NCI-H524 treated with DMSO at 0.1 percent for 48 hours (cell line): ENCODE measurements at places on chromosomes 13 and 19.

DNA sequence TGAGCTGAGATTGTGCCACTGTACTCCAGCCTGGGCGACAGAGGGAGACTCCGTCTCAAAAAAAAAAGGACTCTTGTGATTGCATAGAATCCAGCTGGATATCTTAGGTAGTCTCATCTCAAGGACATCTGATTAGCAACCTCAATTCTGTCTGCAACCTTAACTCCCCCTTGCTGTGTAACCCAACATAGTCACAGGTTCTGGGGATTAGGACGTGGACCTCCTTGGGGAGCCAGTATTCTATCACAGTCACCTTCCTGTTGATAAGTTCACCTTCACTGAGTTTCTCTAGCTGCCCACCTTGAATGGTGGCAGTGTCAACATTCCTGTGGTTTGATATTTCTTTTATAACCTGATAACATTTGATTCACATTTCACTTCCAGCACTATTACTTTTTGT is 27.2 kb downstream of the GPR18 start:
- no peak for DNase-seq

DNA sequence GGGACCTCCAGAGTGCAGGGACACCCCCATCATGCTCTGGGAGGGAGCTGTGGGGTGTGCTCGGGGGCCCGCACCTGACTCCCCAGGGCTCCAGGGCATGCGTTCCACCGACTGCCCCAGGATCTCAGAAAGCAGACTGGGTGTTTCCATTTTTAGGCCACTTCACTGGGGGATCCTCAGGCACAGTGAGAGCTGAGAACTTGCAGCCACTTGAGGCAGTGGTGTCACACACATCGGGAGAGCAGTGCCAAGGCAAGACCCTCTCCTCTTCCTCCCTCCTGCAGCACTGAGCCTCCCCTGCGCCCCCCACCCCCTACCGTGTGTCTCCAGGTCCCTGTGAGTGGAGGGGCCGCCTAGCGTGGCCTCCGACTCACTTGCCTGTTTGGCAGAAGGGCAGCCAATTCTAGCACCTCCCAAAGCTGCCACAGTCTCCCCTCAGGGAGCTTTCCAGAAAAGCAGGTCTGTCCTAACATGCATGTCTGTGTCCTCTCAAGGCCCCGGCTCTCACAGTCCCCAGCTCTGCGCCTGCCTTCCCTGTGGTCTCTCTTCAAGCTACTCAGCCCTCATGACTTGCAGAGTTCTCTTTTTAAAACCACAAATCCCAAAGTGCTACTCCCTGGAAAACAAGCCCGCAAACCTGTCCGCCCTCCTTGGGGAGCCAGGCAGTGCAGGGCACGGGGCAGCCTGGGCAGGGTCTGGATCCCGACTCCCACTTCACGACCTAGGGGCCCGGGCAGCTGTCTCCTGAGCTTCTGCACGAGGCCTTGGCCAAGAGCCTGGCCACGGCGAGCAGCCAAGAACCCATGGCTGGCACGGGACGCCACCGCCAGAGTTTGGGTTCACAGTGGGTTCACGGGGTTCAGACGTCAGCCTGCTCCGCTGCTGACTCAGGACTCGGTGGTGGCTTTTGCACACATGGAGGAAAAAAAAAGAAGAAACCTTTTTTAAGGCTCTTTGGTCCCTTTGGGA is 94.1 kb downstream of the STK24 start:
- no peak for DNase-seq

GRCh38 chr13:98143601-98144026 is 720 bp downstream of the FARP1 start:
- DNase-seq: no peak

DNA sequence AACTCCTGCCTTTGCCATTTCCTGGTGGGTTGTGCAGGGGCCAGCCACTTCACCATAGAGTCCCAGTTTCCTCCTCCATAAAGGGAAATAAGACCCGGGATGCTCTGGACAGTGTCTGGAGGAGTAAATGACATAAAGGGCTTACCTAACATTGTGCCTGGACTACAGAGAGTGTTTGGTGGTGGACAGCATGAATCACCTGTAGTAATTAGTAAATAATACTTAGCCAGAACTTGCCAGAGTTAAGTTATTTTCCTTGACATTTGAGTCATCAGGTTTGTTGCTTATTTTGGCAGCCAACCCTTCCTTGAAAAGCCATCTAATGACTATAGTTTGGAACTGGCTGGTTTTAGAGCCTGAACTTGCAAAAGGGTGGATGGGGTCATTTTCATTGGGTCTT is 159.2 kb downstream of the SLC7A1 start:
- no peak for DNase-seq

GRCh38 chr13:28106976-28107375 is 6.6 kb upstream of the FLT3 start:
- no peak for DNase-seq

DNA sequence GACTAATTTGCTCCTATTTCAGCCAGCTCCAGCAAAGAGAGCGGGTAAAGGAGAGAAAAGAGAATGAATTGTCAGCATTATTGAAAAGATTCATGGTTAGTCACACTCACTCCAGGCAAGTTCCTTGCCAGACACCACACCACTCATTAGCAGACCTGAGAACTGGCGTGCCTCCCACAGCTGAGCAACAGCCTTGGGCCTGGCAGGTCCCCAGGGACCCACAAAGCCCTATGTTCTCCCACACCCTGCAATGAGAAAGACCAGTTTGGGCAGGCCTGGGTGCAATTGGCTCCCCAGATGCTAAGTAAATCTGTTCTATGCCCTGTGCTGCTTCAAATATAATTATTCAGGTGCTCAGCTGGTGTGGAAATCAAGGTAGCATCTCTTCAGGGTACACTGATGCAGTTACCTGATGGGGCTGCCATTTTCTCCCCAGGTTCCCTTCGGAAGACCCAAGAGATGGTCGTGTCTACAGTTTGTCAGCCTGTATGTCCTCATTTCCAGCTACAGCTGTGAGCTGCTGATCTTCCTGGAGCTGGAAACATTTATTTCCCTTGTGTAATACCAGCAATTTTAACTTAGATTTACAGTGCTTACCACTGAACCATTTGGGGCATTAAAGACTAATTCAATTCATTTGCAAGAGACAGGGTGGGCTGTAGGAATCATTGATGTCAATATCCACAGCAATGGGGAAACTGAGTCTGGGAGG is 405.0 kb downstream of the COG6 start:
- no peak for DNase-seq

GRCh38 chr19:1261798-1262622 is 7.1 kb upstream of the CIRBP start:
- DNase-seq: no peak

- no peak for DNase-seq
Measured at GRCh38 chr13:46492946-46493345, 60.0 kb upstream of the LRCH1 start.

DNA sequence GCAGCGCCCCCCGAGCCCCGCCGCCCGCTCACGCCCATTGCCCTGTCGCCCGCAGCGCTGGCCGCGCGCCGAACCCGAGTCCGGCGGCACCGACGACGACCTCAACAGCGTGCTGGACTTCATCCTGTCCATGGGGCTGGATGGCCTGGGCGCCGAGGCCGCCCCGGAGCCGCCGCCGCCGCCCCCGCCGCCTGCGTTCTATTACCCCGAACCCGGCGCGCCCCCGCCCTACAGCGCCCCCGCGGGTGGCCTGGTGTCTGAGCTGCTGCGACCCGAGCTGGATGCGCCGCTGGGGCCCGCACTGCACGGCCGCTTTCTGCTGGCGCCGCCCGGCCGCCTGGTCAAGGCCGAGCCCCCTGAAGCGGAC is 518 bp downstream of the KLF2 start:
- DNase-seq: no peak

- DNase-seq: no peak
Measured at GRCh38 chr13:94122300-94122915, 357.1 kb downstream of the DCT start.

- no peak for DNase-seq
Measured at GRCh38 chr19:38928391-38929001, 2.1 kb downstream of the SARS2 start.

GRCh38 chr13:74027161-74027779 is 106.9 kb downstream of the KLF12 start:
- no peak for DNase-seq

DNA sequence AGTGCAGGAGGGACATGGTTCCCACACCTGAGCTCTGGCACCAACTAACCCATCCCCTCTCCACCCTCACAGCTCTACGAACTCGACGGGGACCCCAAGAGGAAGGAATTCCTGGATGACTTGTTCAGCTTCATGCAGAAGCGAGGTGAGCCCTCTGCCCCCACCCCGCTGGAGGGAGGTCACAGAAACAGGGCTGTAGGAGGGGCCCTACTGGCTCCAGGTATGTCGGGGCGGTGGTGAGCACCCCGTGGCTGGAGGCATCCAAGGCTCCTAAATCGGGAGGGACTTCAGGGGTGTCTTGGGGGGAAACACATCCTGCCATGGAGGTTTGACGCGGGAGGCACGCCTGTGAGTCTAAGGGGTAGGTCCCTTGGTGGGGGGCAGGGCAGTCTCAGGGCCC is 24.1 kb upstream of the WDR18 start:
- no peak for DNase-seq

- no peak for DNase-seq
Measured at GRCh38 chr19:2280633-2281264, 1.2 kb downstream of the PEAK3 start.

DNA sequence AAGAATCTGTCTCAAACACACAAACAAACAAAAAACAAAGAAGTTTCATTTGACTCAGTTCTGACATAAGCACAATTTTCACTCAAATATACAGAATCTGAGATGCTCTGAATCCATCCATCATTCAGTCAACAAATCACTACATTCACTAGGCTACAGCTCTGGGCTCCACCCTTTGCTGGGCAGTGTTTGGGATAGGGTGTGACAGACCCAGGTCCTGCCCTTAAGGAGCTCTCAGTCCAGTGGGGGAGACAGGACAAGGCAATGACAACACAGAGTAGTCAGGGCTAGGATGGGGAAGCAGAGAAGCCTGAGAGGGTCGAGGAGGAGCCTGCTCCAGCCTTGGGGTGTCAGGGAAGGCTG is 45.3 kb downstream of the SPTBN4 start:
- DNase-seq: no peak

GRCh38 chr13:49098198-49098597 is 121.9 kb upstream of the MLNR start:
- DNase-seq: no peak

DNA sequence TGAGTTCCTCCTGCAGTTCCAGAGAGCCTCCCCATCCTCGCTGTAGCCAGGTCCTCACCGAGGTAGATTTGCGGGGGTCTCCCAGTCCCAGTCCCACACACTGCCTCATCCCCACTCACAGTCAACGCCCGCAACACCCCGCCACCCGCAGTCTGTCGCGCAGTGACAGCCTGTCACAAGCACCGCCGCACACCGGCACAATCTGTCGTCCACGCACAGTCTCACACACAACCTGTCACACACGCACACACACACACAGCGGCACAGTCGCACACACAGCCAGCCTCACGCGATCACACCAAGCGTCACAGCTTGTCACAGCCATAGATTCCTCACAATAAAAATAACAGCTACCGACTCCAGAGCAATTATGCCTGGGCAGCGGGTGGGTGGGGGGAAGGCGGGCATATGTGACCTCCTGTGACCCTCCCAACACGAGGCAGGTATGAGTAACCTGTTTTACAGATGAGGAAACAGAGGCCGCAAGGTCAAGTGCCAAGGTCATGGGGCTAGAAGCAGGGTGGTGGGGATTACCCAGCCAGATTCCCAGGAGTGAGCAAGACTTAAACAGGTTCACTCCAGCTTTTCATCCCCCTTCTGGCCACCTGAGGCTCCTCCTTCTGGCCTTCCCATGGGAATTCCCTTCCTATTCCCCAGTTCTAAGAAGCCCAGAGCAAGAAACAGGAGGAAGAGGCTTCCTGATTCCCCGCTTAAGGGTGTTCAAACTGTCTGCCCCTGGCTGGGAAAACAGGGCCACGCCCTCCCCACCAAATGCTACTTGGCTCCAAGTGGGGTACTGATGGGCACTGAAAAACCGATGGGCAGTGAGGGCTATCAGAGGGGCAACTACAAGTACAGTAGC is 13.9 kb downstream of the NFIX start:
- peak; percentile 34 for DNase-seq
